Anterior cingulate cortex (tissue), 58 donors: ENCODE measurements at places on chromosomes 1 and 21.

DNA sequence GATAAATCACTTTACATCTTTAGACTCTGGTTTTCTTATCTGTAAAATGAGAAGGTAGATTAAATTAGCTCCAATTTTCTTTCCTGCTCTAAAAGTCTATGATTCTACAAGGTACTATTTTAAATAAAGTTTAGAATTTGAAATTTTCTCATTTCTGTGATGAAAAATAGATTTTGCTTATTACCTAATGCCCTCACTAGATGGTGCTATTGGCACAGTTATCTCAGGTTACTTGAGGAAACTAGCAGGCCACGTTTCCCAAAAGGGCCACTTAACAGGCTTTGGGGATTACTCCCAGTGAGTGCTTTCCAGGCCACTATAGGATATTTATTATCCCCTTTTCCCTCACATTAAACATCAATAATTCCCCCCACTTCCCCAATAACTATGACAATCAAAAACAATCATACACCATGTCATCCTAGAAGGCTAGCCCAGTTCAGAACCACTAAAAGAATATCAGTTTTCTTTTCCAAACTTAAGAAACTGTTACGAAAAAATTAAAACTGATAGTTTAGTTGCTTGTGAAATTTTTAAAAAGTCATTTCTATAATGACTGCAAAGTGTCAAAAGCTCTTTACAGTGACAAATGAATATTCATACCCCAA, 30.6 kb downstream of the OMA1 start:
- no peak for DNase-seq

DNA sequence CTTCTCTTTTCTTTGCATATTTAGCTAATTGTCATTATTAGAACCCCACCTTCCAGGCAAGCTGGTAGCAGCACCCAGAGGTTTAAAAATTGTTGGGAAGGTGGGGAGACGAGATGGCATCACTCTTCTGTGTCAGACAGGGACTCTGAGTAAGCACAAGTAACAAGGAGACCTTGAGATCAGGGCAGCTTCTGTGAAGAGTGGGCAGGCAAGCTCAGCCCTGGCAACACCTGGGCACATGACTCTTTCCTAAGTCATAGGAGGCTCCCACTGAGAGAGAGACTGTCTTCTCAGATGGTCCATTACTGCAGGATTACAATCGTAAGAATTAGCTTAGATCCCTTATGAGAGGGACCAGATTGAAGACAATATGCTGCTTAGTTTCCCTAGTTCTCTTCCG, 183.5 kb downstream of the BRINP2 start:
- no peak for DNase-seq

DNA sequence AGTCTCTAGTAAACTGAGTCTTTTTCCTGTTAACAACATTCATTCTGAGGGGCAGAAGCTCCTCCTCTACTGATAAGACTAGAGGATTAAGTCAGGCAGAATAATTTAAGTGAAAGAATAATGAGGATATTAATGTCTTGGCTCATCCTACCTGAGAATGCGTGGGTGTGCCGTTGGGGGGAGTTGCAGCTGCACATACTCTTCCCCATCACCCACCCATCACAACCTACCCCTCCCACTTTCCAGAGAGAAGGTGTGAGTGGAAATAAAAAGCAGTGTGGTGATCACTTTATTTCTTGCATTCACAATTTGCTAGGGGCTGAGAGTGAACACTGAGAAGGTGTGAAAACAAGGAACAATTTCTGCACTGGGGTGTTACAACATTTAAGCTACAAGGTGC, 146.8 kb upstream of the MAGI3 start:
- no peak for DNase-seq

DNA sequence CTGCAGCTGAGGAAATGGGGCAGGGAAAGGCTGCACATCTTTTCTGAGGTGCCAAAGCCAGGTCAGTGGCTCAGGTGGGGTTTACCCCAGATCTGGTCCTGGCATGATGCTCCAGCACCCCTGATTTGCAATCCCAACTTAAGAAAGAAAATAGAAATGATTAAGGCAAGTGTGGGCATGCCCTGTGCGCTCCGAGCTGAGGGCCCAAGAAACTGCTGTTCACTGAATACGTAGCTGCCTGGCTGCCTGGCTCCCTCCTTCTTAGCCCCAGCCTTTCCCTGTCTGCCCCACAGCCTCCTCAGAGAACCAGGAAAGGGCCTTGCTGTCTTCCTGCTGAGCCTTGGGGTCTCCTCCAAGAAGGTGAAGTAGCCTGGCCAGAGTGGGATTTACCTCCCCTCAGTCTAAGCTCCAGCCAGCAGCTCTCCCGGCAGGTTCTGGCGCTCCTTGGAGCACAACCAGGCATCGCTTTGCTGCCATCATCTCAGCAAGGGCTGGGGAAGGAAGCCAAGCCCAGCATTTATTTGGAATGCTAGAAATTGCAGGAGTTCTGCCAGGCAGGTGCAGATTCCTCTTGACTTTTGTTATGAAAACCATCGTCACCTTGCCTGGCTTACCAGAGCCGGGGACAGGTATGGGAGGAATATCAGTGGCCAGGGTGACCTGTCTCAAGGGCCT, 51.3 kb upstream of the SELENON start:
- no peak for DNase-seq

- DNase-seq = no peak
Observed at GRCh38 chr1:108075055-108075454, 110.1 kb upstream of the VAV3 start.

- no peak for DNase-seq
Observed at GRCh38 chr1:169697755-169698154, 13.7 kb downstream of the SELL start.

GRCh38 chr1:11470912-11471311, 8.0 kb upstream of the DISP3 start:
- no peak for DNase-seq

GRCh38 chr1:34425785-34426184, 249.1 kb downstream of the C1orf94 start:
- no peak for DNase-seq

DNA sequence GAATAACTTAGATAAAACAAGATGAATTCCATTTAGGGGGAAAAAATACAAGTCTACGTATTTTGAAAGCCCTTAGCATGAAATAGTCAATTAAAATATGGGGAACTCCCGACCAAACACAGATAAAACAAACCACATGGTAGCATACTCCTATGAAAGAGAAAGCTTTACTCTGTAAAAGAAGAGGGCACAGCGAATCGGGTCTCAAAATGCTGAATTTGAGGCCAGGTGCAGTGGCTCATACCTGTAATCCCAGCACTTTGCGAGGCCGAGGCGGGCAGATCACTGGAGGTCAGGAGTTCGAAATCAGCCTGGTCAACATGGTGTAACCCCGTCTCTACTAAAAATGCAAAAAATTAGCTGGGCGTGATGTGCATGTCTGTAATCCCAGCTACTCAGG, 116.9 kb upstream of the TIAM1 start:
- no peak for DNase-seq

GRCh38 chr1:6825828-6826227, 40.6 kb downstream of the CAMTA1 start:
- no peak for DNase-seq

GRCh38 chr1:46464915-46465314, 24.7 kb upstream of the DMBX1 start:
- no peak for DNase-seq

GRCh38 chr1:246587032-246587431, 20.8 kb downstream of the CNST start:
- no peak for DNase-seq

GRCh38 chr1:173393659-173394000, 83.5 kb upstream of the PRDX6 start:
- DNase-seq = no peak

DNA sequence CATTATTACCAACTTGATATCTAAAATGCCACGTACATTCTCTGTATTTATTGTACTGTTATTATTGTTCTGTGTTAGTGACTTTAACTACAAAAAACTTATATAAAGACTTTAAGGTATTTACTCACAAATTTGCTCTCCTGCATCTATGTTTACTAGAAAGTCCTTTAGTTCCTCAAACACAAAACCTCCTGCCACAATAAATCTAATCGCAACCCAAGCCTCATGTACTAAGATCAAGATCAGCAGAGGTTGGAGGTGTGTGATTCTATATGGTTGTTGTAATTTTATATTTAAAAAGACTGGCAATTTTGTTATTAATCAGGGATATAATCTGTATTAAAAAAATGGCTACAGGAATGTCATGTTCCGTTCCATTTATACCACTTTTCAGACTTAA, 68.6 kb downstream of the VAV3 start:
- no peak for DNase-seq

DNA sequence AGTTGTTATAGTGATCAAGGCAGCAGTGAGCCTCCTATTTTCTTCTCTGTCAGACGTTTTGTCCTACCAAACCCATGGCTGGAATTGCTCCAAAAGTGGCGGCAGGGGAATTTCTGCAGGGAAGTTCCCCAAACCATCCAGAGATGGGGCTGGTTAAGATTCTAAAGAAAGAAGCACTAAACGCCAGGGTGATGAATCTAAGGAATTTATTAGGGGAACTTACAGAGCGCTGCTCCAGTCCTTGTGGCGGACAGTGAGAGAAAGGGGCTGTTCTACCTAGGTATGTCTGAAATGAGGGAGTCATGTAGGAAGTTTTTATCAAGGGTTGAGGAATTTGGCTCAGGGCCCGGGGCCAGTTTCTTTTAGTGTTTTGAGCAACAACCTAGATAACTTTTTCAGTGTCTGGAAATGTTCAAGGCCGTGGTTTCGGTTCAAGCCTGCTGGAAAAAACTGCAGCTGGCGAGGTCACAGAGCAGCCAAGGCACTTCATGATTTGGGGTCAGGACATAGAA, 222.4 kb upstream of the B3GALT2 start:
- no peak for DNase-seq

GRCh38 chr1:110049801-110050601, 15.6 kb downstream of the STRIP1 start:
- no peak for DNase-seq

- no peak for DNase-seq
Observed at GRCh38 chr1:6162773-6163172, 17.3 kb downstream of the CHD5 start.

GRCh38 chr1:12475101-12475500, 142.9 kb downstream of the DHRS3 start:
- no peak for DNase-seq

DNA sequence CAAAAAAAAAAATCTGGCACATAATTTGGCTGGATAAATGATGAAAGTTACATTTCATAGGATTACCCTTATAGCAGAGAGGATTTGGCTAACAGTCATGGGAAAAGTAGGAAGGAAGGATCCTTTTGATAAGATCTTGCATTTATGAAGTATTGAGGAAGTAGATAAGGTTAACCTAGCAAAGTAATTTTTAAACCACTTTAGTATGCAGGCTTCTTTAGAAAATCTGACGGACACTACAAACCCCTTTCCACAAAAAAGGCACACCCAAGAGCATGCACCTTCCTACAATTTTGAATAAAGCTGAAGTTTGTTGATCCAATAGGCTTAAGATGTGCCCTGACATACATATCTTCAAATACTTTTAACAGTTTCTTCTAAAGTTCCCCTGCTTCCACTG, 275.2 kb downstream of the GRIK1 start:
- no peak for DNase-seq

DNA sequence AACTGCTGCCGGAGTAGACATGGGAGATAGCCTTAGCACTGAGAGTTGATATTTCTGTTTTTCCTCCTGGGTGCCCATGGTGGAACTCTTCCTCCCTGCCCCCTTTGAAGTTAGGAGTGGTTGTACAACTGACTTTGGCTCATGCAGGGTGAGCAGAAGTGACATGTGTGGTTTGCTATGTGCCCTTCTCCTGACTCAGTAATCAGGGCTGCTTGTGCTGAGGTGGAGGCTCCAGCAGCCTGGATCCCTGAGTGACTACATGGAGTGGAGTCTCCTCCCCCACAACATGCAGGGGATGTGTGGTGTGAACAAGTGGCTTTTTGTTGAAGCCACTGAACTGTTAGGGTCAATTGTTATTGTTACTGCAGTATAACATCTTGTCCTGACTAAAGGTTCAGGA, 261.6 kb downstream of the CAMTA1 start:
- DNase-seq = no peak

DNA sequence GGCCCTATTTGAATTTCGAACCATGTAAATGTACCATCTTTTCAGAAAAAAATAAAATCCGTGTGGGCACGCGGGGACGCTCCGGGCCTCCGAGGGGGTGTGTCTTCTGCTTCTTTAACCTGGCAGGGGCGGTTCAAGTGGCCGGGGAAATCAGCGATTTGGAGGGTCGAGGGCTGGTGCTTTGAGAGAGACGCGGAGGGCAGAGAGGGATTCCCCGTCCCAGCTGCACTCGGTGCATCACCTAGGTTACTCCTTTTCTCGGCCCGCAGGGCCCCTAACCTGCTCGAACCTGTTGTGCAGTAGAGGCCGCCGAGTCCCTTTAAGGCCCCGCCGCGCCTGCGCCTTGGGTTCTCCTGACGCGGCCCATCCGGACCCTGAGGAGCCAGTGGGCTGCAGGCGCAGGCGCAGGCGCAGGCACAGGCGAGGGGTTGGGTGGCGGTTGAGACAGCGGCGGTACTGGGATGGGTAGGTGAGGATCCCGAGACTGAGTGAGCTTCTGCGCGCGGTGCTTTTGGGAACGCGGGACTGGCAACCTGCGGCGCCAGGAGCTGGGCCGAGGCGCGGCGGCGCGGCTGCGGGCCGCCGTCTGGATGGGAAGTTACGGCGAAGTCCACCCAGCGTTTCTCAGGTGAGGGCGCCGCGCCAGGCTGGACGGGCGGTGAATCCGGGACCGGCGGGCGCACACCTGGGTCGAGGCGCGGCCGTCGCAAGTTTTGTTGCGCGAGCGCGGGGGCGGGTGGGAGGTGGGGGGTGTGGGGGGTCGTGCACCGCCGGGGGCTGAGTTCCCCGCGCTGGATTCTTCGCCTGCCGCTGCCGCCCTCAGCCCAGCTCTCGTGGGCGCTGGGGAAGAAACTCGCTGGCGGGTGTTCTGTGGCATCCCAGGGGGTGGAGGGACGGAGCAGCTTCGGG, at the start of gene NBPF3:
Gene NBPF3, plus strand, starts transcription at position 417 of the 909 bp plus-strand sequence. CDS start 4,950 bp downstream, outside the sequence.
- peak; percentile 60 for DNase-seq

DNA sequence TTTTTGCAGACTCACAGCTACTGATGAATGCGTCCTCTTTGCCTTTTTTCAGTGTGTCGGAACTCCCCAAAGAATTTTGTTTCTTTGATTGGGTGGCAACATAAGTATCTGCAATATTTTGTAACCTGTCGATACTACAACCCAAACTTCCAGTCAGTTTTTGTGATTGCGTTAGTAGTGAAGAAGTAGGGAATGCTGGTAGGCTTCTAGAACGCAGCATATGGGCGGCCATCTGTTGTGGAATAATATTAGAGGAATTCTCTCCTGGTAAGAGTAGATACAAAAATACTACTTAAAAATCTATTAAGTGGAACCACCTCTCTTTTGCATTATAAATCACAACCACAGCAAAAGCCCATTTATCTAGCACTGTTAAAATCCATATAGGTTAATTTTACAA, 107.4 kb downstream of the LYST start:
- DNase-seq = no peak

GRCh38 chr1:11196945-11197344, 7.8 kb downstream of the ANGPTL7 start:
- DNase-seq = no peak

DNA sequence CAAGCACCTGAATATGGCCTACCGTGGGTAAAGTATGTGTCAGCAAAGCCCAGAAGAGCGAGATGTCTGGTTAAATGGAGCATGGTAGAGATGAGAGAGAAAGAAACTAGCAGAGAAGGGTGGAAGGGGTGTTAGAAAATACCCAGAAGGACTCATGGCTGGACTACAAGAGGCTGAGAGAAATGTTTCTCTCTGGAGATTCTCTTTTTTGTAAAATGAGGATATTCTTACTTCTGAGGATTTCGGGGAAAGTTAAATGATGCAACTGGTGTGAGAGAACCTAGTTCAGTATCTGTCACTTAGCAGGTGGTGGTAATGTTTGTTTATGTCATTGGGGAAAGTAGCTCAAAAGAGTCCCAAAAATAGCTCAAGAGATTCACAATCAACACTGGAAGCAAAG, 7.2 kb upstream of the EPS15 start:
- no peak for DNase-seq

- peak; percentile 12 for DNase-seq
Observed at GRCh38 chr1:11893907-11894251, 32.3 kb downstream of the KIAA2013 start.
